ENCODE measurements at places on chromosomes 11 and 22.

- no peak for DNase-seq
Observed at GRCh38 chr11:78635814-78636506, 61.3 kb upstream of the NARS2 start.

DNA sequence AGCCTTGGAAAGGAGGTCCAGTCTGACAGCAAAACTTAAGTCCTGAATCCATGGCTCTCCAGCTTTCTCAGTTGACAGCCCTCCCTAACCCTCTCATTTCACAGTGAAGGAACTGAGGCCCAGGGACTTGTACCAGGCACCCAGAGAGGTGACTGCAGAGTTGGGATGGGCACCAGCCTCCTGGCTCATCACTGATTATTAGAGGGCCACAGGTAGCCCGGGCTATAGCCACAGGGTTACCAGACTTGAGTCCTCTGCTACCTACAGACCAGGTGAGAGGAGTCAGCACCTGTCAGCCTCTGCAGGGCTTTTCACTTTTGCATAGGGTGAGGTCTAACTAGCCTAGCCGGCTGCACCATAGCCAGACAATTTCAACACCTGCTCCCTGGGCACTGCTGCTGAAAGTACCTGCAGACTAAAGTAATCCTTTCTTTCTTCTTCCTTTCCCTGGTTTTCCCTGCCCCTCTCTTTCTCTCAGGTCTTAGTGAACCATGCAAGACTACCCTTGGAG is 37.6 kb downstream of the SYT13 start:
- no peak for DNase-seq

- DNase-seq: no peak
Observed at GRCh38 chr11:71504531-71504930, 22.5 kb upstream of the KRTAP5-7 start.

GRCh38 chr11:93482556-93482955 is 60.6 kb downstream of the SMCO4 start:
- DNase-seq: no peak

DNA sequence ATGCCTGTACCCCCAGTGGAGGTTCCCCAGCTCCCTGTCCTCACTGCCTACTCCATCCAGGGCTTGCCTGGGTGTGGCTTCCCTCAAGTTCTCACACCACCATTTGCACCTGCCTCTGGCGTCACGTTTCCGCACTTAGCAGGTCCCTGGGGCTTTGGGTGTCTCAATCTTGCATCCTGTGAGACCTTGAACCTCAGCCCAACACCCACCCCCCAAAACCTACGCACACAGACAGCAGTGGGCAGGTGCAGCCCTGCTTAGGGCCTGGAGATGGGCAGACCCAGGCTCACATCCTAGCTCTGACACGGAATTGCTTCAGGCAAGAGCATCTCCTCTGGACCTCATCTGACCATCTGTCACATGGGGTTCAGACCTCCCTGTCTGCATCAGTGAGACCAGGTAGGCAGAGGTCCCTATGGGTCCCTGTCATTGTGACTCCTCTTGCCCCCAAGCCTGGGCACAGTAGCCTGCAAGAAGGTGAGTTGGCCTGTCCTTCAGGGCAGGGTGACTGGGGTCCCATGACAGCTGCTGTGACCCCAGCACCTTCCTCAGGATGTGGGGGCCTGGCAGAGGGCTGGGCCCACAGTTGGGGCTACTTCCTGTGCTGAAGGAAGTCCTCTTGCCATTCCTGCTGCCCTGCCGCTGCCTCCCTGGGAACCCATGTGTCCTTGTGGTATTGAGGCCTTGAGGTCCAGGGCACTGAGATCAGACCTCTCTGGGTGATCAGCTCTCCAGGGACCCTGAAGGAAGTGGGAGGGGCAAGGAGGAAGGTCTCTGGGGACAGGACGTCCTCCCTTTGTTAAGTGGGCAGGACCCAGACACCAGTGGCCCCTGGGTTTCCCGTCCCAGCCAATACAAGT is 2.0 kb downstream of the SIPA1 start:
- DNase-seq: no peak

- DNase-seq: no peak
Observed at GRCh38 chr11:105870516-105871113, 151.4 kb downstream of the MSANTD4 start.

DNA sequence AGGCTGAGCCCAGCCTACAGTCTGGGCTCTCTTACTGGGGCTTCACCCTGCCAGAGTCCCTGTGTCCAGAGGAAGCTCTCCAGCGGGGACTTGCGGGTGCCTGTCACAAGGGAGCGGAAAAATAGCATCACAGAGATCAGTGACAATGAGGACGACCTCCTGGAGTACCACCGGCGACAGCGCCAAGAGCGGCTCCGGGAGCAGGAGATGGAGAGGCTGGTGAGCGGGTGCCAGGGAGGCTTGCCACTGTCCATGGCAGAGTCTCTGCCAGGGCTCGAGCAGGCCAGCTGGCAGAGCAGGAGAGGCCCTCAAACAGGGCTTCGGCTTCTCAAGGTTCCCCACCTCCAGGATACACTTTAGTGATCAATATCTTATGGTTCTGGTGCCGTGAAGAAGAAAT is 21.0 kb downstream of the PHLDB1 start:
- no peak for DNase-seq

- no peak for DNase-seq
Observed at GRCh38 chr11:11409901-11410300, 56.9 kb upstream of the CSNK2A3 start.

DNA sequence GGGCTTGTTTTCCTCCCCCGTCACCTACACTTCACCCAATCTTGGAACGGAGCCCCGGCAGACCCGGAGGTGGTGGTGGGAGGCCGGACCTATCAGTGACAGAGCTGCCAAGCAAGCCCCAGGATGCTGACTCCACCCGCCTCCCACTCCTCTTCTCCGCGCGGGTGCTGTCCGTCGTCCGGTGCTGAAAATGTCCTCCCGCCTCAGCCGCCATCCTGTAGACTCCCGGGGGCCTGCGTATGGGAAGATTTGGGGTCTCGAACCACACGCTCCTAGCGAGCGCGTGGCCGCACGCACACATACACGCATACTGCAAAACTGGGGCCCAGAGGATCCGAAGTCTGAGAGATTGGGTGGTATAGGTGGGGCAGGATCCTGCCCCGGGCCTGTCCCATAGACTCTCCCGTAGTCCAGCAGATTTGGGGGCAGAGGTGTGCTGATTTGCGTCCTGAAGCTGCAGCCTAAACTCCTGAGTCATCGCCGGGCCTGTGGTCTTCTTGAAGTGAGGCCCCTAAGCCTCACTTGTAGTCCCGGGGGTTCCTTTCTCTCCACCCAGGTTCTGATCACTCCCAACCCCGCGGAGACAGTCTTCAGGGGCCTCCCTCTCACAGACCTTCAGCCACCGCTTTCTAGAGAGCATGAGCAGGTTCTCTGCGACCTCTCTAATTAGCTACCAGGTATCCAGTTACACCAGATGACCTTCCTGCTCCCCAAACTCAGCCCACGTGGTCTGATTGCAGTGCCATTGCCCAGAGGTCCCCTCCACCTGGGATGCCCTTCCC is 796 bp upstream of the YIF1A start:
- DNase-seq: peak; percentile 62

GRCh38 chr11:5280582-5281102 is 10.9 kb upstream of the HBE1 start:
- DNase-seq: no peak

DNA sequence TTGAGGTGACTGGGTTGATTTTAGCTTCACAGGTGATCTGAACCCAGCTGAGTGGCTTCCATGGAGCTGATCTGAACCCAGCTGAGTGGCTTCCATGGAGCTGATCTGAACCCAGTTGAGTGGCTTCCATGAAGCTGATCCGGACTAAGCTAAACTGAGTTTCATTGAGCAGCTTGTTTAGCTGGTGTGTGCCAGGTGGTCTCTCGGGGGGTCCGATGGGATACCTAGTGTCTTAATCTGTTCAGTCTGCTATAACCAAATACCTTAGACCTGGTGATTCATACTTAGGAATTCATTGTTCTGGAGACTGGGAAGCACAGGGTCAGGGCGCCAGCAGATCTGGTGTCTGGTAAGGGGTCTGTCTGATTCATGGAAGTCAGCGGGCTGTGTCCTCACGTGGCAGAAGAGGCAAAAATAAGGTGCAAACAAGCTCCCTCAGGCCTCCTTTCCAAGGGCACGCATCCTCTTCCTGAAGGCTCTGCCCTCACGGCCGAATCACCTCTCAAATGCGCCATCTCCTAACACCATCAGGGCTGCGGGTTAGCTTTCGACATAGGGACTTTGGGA is 52.5 kb upstream of the KCNQ1OT1 start:
- DNase-seq: no peak

GRCh38 chr22:40414838-40415505 is 44.6 kb downstream of the SGSM3 start:
- DNase-seq: no peak

DNA sequence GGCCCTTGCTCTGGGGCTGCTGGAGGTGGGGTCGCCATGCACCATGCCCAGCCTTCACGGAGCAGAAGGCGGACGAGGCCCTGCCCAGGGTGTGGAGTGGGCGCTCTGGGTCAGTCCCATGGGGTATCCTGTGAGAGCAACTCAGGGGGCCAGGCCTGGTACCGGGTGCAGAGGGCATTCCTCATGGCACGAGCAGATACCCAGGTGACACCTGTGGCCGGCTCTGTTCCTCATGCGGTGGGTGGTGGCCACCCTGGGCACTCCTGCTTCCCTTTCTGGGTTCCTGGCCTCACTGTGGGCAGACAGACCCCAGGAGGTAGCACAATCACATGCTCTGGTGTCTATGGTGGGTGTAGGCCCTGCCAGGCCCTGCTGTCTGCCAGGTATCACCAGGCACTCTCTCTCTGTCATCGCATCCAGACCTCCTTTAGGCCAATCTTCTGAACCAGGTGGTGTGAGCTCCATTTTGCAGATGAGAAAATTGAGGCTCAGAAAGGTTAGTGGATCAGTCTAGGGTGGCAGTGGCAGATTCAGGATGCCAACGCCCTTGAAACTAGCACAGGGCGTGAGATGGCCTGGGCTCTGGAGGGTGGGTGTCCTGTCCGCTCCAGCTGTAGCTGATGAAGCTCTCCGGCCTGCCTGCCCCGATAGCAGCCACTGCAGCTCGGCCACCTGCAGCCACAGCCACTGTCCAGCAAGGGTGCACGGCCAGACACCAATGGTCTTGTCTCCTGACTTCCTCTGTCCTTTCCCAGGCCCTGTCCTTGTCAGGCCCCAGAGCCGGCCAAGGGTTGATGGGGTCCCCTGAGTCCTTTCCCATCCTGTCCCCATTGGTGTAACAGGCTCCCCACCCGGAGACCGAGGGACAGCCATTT is 15.1 kb downstream of the DGKZ start:
- DNase-seq: no peak

GRCh38 chr22:40436505-40437431 is 66.4 kb downstream of the SGSM3 start:
- DNase-seq: no peak

- DNase-seq: peak; percentile 24
Observed at GRCh38 chr22:24805790-24806662, at the start of gene SGSM1. TSS of gene SGSM1 (plus strand) at chr22:24806211. CDS start at chr22:24806326, 115 bp downstream.

DNA sequence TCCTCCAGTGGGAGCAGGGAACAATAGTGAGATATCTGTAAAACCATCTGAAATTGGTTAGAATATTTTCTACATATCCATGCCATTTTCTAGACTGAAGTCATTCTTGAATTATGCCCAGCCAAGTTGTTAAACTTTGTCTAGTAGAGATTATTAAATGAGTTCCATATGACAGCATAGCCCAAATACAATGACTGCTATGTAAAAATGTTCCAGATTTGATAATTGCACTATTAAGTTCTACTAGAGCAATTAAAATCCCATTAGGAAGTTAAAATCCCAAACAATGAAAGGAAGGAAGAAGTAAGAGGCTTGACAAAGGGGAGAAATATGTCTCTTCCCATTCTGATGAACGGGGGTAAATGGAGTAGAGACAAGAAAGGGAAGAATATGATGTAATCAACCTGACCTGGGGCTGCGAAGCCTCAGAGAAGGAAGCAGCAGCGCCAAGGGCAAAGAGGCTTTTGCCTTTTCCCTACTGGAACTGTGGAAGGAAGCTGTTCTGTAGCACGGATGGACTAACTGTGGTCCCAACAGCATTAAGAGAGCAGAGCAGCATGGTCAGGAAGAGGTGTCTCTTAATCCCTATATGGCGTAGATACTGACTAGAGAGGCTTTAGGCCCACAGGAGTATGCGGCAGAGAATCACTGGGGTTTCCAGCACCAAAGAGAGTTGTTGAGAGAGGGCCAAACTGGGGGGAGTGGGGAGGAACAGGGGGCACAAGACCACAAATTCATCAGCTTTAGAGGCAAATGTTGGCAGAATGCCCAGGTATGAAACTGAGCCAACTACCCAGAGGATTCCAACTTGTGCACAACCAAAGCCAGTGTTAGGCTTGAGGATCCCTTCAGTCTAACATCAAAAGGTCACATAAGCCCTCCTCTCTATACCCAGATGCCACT is 26.7 kb downstream of the RRP8 start:
- DNase-seq: no peak

GRCh38 chr11:28110108-28110820 is 2.1 kb downstream of the METTL15 start:
- DNase-seq: peak; percentile 27

DNA sequence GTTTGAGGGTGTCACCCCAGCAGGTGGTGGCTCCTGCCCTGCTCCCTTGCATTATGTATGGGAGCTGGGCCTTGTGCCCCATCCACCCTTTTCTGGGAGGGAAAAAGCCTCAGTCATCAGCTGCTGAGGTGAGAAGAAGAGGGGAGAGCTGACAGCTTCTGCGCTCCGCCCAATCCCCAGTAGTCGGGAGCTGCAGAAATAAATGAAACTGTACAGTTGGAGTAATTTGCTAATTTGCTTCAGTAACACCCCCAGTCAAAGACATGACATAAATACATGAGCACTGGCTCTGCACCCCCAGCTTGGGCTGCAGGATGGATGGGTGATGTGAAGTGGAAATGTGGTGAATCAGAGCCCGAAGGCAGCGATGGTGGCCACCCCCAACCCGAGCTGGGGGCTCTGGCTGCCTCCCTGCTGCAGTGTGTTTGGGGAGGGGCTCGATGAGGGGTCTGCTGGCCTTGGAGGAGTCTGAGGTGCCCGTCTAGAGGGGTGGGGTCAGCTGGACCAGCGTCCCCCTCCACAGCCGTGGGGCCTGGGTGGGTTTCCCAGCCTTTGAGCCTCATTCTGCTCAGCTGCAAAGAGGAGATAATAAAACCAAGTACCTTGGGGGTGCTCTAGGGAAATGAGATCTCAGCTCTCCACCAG is 59.2 kb downstream of the MPPED1 start:
- DNase-seq: no peak

DNA sequence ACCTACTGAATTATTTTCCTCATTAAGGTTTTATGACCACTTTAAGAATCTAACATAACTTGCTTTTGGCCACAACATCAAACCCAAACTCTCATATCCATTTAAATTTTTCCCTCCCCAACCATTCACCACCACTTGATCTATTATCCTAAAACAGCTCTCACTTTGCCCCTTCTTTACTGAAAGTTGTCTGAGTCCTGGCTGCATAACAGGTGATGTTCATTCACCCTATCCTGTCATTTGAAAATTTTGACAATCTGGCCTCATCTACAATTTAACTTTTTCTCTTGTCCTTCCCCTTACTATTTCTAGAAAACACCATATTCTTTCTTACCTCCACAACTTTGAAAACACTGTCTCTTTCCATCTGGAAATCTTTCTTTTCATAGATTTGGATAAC is 89.3 kb downstream of the BDNF start:
- no peak for DNase-seq

DNA sequence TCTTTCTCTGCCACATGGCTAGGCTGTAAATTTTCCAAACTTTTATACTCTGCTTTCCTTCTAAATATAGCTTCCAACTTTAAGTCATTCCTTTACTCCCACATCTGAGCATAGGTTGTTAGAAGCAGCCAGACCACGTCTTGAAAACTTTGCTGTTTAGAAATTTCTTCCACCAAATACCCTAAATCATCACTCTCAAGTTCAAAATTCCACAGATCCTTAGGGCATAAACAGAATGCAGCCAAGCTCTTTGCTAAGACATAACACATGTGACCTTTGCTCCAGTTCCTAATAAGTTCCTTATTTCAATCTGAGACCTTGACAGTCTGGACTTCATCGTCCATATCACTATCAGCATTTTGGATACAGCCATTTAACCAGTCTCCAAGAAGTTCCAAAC is 749.9 kb downstream of the METTL15 start:
- DNase-seq: no peak

All from stimulated activated CD8-positive, alpha-beta memory T cell treated with anti-CD3 and anti-CD28 coated beads, Interleukin-15, amount 100 ng/mL, for 4 hours (primary cell).